Effector memory CD8-positive, alpha-beta T cell (primary cell): ENCODE measurements at places on chromosomes 11 and 22.

DNA sequence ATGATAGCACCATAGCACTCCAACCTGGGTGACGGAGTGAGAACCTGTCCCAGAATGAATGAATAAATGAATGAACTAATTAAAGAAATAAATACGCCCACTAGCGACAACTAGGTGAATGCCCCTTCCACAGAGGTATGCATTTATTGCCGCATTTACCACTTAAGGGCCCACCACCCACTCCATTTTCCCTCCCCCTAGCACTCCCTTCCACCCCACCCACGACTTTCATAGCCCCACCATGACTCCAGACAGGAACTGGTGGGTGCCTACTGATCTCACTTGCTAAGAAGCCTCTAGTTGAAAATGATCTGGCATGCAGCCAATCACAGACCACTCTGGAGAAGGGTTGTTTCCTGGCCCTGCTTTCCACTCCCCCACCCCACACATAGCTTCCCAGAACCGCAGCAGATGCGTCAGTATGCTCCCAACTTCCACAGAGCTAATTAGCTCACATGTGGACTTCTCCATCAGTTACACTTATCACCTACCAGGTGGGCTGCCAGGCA lies 167.6 kb downstream of the WT1 start:
- H3K4me1 ChIP-seq = no peaks in the 10 kb centered on the region
- H3K4me3 ChIP-seq = no peak overlapping the region
- no peak overlapping the region for H3K27ac ChIP-seq
- H3K27me3 ChIP-seq = peaks cover 19% of the 10 kb centered on the region
- no peak for DNase-seq

DNA sequence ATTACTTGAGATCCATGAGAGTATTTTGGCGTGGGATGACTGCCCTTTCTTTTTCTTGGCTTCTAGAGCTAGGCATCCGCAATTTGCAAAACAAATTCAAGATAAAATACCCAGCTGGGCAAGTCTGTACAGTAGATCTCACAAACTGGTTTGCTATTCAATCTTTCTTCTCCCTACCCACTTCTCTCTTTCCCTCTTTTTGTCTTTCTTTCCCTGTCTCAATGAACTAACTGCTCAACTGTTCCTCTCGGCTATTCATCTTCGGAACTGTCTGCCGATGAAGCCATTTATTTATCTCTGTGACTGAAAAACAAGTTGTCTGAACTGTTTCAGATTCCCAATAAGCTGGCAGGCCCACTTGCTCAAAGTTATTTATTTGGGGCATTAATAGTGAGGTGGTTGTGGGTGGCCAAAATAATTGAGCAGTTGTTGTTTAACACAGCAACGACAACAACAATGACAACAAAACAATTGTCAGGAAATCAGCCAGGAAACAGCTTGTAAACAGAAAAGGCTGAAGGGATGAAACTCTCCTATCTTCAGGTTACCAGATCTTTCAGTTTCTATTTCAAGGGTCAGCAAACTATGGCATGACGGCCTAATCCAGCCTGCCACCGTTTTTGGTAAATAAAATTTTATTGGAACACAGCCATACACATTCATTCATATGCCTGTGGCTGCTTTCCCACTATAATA lies 76.0 kb upstream of the MTMR2 start:
- peaks cover 3% of the 10 kb centered on the region for H3K4me1 ChIP-seq
- H3K27me3 ChIP-seq = no peaks in the 10 kb centered on the region
- DNase-seq = no peak
- no peaks in the 10 kb centered on the region for H3K36me3 ChIP-seq

GRCh38 chr11:120510406-120511115 lies 987 bp upstream of the GRIK4 start:
- H3K27me3 ChIP-seq = peaks cover 81% of the 10 kb centered on the region
- H3K4me3 ChIP-seq = no peak overlapping the region
- no peak overlapping the region for H3K27ac ChIP-seq
- peaks cover 2% of the 10 kb centered on the region for H3K4me1 ChIP-seq
- DNase-seq = no peak
- H3K36me3 ChIP-seq = no peaks in the 10 kb centered on the region

- no peak for DNase-seq
- no peaks in the 10 kb centered on the region for H3K4me1 ChIP-seq
- H3K36me3 ChIP-seq = no peaks in the 10 kb centered on the region
- no peak overlapping the region for H3K27ac ChIP-seq
These were observed 1415.2 kb downstream of the TBC1D22A start for GRCh38 chr22:48177631-48178030.

- H3K27ac ChIP-seq = no peak overlapping the region
- no peak for DNase-seq
- no peak overlapping the region for H3K4me3 ChIP-seq
These were observed 4.3 kb upstream of the PLXNB2 start for GRCh38 chr22:50311606-50312351.

DNA sequence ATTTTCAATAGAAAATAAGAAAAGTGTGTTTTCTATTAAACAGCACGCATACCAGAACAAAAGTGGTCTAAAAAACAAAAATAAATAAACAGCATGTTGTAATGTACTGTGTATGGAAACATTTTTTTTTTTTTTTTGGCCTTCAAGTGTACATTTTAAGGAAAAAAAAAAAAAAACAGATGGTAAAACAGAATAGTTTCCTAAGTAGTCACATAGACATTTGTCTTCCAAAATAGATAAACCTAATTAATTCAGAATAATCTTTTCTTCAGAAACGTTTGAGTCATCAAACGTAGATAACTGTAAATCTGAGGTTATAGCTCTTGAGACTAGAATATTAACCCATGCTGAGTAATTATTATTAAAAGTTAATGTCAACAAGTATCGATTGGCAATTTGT lies 396 bp upstream of the CFAP300 start:
- H3K27me3 ChIP-seq = peaks cover 35% of the 10 kb centered on the region
- H3K4me3 ChIP-seq = peak overlapping the region; percentile 79
- H3K36me3 ChIP-seq = peaks cover 4% of the 10 kb centered on the region
- H3K27ac ChIP-seq = no peak overlapping the region
- H3K4me1 ChIP-seq = peaks cover 9% of the 10 kb centered on the region
- DNase-seq = no peak

DNA sequence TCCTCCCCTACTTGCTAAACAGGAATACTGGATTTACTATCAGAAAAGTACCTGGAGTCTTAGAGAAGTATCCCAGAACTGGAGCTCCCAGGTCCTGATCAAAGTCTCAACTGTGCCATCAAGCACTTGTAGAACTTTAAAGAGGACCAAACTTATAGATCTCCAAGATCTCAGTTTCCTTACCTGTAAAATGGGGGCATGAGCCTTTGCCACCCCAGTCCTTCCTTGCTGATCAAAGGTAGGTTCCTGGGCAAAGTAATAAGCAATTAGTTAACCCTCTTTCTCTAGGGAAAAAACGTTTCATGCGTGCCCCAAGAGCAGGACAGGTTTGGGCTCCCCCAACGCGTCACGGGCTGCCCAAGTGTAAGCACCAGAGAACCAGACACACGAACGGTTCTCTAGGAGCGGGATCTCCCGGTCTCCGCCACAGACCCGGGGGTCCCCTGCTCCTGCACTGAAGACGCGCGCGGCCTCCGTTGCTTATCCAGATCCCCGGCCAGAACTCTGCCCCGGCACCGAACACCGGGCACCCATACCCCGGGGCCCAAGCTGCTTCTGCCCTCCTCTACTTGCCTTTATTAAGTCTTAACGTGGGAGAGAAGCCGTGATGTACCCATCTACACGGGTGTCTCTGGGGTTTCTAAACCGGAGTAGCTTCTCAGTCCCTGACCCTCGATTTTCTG lies 505 bp downstream of the ZNF214 start:
- no peak overlapping the region for H3K27ac ChIP-seq
- peaks cover 35% of the 10 kb centered on the region for H3K27me3 ChIP-seq
- H3K4me3 ChIP-seq = no peak overlapping the region

DNA sequence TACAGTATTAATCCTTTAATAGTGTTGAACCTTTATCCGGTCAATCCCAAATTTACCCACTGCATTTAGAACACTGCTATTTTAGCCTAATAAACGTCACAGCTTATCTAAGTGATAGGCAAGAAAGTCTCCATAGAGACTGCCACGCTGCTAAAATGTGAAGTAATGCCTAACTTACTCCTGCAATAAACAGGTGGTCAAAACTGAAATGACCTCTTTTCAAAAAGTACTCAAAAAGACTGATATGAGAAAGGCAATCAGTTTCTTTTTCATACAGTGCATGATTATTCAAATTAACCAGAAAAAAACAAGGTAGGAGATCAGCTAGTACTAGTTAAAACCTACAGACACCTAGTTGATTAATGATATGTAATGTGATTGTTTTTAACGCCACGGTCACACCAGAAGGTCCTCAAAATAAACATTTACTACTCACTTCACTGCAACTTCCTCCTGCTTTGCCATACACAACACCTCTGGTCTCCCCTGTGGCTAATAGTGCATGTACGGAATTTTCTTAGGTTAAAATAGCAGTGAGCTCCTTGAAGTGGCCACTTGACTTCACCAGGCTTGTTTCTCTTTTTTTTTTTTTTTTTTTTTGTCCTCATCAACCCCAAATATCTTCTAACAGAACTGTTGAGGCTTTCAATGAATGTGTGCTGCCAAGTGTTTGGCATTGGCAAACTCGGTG lies 8.8 kb downstream of the ATP5MG start:
- H3K27me3 ChIP-seq = no peaks in the 10 kb centered on the region
- H3K27ac ChIP-seq = peak overlapping the region; percentile 49
- H3K4me3 ChIP-seq = no peak overlapping the region
- DNase-seq = no peak

- H3K27ac ChIP-seq = peak overlapping the region; percentile 97
- H3K27me3 ChIP-seq = no peaks in the 10 kb centered on the region
- peaks cover 45% of the 10 kb centered on the region for H3K4me1 ChIP-seq
- peaks cover 81% of the 10 kb centered on the region for H3K36me3 ChIP-seq
- H3K4me3 ChIP-seq = no peak overlapping the region
These were observed 1.3 kb downstream of the PYGM start for GRCh38 chr11:64758330-64759079.

DNA sequence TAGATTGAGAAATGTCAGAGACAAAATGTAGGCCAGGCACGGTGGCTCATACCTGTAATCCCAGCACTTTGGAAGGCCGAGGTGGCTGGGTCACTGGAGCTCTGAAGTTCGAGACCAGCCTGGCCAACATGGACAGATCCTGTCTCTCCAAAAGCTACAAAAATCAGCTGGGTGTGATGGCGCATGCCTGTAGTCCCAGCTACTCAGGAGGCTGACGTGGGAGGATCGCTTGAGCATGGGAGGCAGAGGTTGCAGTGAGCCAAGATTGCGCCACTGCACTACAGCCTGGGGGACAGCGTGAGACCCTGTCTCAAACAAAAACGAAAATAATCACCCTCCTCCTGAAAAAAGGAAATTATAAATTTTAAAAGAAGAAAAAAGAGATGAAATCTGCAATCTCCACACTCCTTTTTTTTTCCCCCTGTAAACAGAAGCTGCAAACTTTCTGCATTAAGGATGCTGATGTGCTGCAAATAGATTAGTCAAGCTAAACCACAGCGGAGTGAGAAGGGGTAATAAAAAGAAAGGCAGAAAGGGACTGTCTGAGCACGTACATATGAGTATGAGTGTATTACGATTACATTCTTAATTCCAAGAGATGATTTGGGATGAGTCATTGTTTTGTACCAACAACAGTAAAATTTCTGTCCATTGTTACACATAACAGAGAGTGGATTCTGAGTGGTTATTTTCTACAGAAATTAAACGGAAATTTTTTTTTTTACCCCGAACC lies 87.3 kb downstream of the SIK3 start:
- DNase-seq = no peak
- H3K4me3 ChIP-seq = peak overlapping the region; percentile 31
- H3K27ac ChIP-seq = peak overlapping the region; percentile 77
- H3K27me3 ChIP-seq = no peaks in the 10 kb centered on the region
- H3K4me1 ChIP-seq = peaks cover 49% of the 10 kb centered on the region

DNA sequence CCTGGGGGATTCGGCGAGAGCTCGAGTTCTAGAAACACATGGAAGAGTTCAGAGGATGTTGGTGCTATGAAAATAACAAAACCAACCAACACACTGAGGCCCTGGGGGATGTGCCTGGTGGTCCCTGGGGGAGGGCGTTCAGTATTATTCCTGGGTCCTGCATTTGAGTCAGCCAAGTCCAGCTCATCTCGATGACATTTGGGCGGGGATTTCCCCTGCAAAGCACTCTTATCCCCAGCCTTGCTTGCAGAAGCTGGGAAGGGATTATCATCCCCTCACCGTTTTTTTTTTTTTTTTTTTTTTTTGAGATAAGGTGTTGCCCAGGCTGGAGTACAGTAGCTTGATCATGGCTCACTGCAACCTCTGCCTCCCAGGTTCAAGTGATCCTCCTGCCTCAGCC lies 2.1 kb upstream of the SMIM38 start:
- no peaks in the 10 kb centered on the region for H3K36me3 ChIP-seq
- no peak for DNase-seq
- H3K27ac ChIP-seq = no peak overlapping the region
- no peak overlapping the region for H3K4me3 ChIP-seq

- H3K4me1 ChIP-seq = peaks cover 20% of the 10 kb centered on the region
- H3K27ac ChIP-seq = peak overlapping the region; percentile 60
- no peak overlapping the region for H3K4me3 ChIP-seq
- H3K36me3 ChIP-seq = peaks cover 11% of the 10 kb centered on the region
- DNase-seq = no peak
- no peaks in the 10 kb centered on the region for H3K27me3 ChIP-seq
These were observed 4.1 kb downstream of the SLC25A45 start for GRCh38 chr11:65378208-65378927.

- H3K4me1 ChIP-seq = peaks cover 9% of the 10 kb centered on the region
- DNase-seq = no peak
- peak overlapping the region; percentile 74 for H3K4me3 ChIP-seq
- peaks cover 56% of the 10 kb centered on the region for H3K27me3 ChIP-seq
- no peak overlapping the region for H3K27ac ChIP-seq
These were observed 170.4 kb upstream of the CTSC start for GRCh38 chr11:88507771-88508417.

GRCh38 chr11:92159931-92160330 lies 64.7 kb upstream of the FAT3 start:
- H3K27ac ChIP-seq = no peak overlapping the region
- no peaks in the 10 kb centered on the region for H3K36me3 ChIP-seq
- no peaks in the 10 kb centered on the region for H3K4me1 ChIP-seq
- DNase-seq = no peak
